Activated CD4-positive, alpha-beta T cell treated with anti-CD3 and anti-CD28 coated beads, Interleukin-2, amount 50 U/mL, for 1 hour (primary cell): ENCODE measurements at places on chromosomes 5 and 9.

DNA sequence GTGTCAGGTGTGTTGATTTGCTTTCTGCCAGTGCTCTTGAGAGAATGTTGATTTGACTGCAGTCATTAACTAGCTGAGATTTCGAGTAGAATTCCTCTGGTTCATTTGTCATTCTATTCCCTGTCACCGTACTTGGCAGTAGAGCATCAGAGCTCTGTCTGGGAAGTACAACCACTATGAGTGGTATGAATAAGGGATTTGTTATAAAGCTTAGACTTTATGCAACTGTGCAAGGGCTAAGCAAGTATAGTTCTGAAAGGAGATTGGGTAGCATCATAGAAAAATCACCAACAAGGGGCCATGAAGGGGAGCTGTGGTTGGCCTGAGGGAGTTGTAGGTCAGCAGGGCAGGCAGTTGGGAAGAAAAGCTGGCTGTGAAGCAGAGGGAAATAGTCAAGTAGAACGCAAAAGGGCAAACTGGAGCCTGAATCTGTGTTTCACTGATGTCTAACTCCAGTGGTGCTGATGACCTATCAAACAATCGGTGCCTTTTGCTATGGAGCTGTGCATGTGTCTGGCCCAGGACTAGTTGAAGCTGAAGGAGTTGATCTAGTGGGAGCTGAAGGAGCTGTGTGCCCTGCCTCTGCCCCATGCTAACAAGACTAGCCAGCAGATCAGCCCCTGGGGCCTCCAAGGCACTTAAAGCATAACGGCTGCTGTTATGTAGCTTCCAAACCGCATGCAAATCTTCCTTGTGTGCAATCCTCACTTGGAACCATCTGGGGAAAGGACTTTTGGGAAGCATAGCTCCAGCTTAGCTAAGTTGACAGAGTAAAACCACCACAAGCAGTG lies 110.0 kb downstream of the SLC28A3 start:
- no peak for DNase-seq

- peak; percentile 44 for DNase-seq
Observed at GRCh38 chr5:100904259-100904861, 1.3 kb upstream of the ST8SIA4 start.

DNA sequence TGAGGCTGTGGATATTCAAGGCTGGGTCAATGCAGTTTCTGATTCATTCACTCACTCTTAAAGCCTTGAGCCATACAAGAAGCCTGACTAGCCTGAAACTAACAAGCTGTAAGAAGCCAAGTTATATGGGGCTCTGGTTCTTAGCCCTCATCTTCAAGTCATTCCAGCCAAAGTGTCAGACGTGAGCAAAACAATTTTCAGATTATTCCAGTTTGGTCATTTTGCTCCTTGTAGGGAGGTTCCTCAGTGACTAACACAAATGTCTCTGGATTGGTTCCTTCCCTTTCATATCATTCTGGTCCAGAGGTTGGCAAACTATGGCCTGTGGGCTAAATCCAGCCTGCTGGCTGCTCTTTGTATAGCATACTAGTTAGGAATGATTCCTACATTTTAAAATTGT lies 12.5 kb upstream of the SHOC1 start:
- DNase-seq: no peak

DNA sequence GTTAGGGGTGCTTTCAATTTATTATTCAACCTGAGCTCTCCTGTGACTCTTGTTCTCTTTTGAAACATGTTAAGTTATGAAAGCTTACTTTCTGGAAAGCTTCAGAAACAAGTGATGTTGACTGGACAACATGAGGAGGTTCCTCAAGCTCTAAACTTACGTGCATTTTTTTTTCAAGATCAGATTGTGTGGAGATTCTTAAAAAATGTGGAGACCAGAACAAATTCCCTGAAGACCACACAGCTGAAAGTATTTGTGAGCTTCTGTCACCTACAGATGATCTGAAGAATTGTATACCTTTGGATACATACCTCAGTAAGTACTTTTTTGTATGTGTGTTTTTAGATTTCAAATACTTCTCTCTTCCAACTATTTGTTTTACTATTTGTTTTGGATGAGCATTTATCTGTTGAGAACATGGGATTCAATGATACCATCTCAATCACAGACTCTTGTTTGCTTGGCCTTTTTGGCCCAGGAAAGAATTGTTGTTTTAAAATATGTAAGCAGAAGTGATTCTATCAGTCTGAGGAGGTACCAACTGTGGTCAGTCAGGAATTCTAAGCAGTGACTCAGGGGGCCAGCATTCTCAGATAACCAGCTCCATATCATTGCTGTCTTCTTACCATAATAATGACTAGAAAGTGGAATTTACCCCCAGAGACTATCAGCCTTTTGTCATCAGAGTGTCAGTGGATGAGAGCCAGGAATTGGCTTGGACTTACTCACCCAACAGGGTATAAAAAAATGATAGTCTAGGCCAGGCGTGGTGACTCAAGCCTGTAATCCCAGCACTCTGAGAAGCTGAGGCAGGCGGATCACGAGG lies 34.4 kb upstream of the GLIPR2 start:
- DNase-seq: no peak

DNA sequence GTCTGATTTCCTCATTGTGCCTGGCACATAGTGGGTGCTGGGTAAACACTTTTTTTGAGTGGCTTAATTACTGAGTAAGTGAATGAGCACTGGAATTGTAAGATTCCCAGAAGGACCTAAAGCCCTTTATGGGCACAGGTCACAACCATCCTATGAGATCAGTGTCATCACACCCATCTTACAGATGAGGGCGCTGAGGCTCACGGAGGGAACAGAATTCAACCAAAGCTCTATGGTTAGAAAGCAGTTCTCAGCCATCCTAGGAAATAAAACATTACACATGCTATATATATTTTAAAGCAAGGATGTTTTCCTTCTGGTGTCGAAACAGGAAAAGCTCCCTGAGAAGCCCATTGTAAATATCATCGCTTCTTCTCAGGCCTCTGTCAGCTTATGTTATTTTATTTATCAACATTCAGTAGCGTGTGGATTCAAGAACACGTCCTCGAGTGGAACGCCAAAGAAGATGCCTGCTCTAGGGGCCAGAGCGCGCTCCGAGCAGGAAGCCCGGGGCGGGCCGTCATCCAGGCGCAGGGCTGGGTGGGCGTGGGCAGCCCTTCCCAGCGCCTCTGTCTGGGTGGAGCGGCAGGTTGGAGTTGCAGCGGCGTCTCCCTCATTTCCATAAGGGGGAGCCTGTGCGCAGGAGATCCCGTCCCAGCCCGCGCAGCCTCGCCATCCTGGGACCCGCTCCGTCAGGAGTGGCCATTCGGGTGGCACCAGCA lies 155.8 kb upstream of the SMIM23 start:
- DNase-seq: no peak

DNA sequence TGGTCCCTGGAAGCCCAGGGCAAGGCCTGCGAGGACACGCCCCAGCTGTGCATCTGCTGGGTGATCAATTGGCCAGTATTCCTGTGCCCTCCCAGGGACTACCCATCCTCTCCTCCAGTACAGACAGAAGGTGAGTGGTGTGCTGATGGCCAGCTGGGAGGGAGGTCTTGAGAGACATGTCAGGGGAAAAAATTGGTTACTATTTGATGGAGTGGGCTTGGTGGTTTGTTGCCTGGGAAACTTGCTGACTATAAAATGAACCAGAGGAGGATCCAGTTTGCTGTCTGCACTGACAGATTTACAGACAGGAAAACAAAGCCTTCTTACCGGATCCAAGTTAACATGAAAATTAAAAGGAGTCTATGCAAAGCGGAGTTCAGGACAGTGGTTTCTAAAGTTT lies 40.3 kb downstream of the MAP1B start:
- no peak for DNase-seq

- DNase-seq: no peak
Observed at GRCh38 chr5:116605310-116606070, 30.9 kb upstream of the SEMA6A start.

GRCh38 chr9:133979273-133979920 lies 12.7 kb downstream of the VAV2 start:
- DNase-seq: no peak

- no peak for DNase-seq
Observed at GRCh38 chr5:152632360-152632759, 227.3 kb upstream of the NMUR2 start.

- DNase-seq: no peak
Observed at GRCh38 chr5:132663771-132664695, 6.1 kb downstream of the IL13 start.

DNA sequence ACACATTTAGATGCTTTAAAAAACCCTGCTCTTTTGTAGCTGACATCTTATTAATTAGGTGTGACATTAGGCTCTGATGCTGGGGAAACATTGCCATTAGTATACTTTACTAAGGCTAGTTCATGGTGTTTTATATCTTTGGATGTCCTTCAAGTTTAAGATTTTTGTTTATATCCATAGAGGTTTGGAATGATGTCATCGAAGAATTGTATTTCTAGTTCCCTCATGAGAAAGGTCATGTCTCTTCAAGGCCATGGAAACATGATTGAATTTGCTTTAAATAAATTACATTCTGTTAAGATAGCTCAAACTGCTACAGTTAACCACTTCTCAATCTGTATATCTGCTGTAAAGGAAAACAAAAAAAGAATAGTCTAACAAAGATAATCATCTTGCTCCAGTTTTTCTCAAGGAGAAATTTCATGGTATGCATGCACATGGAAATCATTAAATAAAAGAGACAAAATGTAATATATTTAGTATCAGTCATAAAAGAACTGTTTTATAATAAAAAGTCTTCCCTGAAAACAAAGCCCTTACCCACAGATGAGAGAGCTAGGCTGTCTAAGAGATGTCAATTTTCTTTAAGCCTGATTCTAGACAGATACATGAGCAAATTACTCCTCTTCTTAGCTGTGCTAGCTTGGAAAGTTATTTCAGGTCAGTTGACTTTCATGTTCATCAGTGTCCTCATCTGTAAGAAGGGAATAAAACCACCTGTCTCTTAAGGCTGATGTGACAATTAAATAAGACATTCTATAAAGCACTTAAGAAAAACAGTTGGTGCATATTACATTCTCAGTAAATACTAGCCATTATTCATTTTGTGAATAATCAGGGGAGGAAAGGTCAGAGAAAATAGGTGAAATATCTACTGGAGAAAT lies 25.0 kb upstream of the STARD4 start:
- no peak for DNase-seq

DNA sequence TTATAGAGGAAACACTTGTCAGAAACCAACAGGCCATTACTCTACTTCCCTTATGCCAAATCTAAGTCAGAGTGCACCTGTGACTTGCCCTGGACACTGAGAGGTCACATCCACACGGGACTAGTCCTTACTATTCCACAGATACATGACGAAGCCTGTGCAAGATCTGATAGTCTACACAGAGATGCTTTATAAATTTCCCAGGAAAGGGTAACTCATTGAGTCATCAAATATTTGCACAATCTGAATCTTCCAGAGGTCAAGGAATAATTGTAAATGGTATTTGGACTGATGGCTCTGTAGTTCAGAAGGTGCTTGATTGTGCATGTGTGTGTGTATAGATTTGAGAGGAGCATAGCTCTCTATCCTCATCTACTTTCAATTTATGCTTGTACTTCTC lies 55.2 kb upstream of the JAK2 start:
- no peak for DNase-seq

- no peak for DNase-seq
Observed at GRCh38 chr5:45862763-45863162, 166.6 kb upstream of the HCN1 start.

- peak; percentile 14 for DNase-seq
Observed at GRCh38 chr9:91711755-91712601, 238.1 kb downstream of the ROR2 start.

- DNase-seq: no peak
Observed at GRCh38 chr5:147372191-147372590, 137.4 kb downstream of the STK32A start.
